Mesenchymal stem cell (in vitro differentiated cells and primary cell): ENCODE measurements at places on chromosomes 12 and 14.

DNA sequence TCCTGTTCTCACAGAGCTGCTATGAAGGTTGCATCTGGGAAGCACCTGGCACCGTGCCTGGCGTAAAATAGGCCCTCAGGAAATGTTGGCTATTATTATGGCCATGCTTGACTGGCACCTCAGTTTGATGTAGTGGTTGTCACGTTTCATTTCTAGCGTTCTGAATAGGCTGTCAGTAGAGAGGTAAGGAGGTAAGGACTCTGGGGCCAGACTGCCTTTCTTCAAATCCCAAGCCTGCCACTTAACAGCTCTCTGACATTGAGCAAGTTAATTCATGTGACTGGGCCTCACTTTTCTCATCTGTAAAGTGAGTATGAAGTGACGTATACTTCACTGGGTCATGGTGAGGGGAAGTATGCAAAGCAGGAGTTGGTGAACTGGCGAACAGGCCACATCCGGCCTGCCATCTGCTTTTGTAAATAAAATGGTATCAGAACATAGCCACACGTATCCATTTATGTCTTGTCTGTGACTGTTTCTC, 196.2 kb downstream of the CACNA1C start:
- DNase-seq: peak; percentile 78

DNA sequence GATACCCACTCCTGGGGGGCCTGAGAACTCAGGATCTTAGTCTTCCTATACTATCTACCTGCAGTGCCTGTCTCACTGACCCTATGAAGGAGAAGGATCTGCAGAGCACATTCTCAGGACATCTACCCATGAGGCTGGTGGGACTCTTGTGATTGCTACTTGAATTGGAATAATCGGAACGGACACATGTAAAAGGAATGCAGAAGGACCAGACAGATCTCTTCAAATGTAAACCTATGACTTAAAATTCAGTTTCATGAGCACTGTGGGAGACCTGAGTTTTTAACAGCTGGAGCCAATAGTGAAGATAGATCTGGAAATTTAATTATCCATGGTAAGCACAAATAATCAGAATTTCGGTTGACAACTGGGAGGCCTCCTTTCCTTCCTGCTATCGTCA, 35.2 kb upstream of the CPSF6 start:
- DNase-seq: no peak

DNA sequence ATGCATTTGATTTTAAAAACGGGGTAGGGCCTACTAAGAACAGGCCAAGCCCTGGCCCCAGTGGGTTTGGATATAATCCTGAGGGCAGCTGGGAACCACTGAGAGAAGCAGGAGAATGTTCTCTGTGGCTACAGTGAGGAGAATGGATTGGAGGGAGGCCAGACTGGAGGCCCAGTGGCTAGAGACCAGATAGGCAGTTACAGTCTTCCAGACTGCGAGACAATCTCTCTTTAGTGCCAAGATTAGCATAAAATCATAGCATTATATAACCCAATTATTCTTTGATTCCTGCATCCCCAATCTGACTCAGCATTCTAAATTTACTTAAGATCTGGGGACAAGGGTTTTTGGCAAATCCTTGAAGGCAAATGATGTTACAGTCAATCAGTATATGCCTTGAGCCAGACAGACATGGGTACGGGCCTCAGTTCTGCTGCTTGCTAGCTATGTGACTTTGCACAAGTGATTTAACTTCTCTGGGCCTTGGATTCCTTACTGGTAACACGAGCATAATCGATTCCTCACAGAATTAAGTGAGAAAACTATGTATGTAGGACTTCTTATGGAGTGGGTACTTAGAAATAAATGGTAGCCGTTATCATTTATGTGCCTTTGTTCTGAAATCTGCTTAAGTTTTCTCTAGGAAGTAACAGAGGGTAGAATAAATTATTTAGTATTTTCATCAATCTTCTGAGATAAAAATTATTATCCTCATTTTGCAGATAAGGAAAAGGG, 18.3 kb downstream of the NINJ2 start:
- no peak for DNase-seq

- peak; percentile 55 for DNase-seq
Observed at GRCh38 chr12:107329569-107330324, 236.4 kb upstream of the CRY1 start.

DNA sequence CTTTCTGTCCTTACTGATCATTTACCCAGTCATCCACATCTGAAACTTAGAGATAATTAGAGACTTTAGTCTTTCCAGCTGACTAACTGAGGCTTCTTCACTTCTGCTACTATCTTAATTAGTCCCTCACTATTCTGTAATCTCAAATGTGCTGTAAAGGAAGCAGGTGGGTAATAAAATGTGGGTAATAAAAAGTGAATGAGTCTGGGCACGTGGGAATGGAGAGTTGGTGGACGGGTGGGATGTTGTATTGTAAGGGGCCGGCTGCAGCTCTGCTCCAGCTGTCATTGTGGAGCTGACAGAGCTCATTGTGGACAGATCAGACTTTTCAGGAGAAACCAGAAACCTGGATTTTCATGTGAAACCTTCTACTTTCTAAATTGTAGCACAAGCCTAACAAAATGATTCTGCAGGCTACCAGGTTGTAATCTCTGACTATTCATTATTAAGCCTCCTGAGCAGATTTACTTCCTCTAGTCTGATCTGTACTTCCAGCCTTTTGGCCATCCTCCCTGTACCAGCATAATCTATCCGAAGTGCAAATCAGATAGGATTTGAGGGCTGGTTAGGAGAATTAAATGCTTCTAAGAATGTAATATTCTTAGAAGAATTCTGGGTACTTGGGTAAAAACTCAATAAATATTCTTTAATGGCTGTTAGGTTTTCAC, 42.0 kb upstream of the BMAL2 start:
- DNase-seq: no peak

DNA sequence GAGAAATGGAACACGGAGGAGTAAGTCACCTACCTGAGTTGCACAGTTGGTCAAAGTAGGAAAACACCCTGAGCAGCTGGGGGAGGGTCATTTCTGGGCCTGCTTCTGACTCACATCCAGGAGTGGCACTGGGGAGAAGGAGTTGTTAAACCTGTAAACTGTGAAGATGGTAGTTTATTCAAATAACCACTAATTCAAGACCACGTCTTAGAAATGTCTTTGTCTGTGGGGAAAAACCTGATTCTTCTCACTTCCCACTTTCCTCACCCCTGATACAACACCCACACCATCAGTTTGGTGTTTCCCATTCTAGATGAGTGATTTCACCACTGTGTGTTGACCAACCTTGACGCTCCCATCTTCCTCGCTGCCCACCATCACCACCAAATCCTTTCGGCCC, 207.1 kb downstream of the ANO4 start:
- DNase-seq: no peak

- no peak for DNase-seq
Observed at GRCh38 chr12:25455696-25456095, 97.4 kb downstream of the LMNTD1 start.

DNA sequence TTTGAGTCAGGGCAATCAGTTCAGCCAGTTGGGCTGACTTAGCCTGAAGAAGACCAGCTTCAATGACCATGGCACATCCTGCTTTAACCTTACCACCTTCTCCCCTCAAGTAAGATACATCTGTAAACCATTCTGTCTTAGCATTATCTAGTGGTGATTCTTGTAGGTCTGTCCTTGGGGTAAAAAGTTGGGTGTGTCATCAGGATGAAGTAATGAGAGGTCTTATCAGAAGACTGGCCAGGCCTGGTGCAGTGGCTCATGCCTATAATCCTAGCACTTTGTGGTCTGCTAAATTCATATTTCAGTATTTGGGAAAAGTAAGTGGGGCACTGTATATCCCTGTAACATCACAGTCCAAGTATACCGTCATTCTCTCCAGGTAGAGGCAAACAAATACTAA, 19.1 kb downstream of the SINHCAF start:
- DNase-seq: no peak

DNA sequence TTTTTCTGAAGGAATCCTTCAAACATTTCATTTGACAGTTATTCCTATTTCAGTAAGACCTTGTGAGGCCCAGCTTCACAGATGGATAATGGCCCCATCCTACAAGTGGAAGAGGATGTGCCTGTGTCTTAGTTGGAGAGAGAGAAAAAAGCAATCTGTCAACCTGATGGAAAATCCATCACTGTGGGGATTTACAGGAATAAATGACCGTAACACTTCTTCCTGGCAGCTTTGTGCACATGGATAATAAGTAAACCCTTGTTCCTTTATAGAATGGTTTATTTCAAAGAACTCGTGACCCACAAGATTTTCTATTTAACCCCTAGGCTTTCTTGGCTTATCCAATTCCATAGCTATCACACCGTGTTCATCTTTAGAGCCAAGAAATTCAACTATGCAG, 121.4 kb upstream of the PCED1B start:
- DNase-seq: no peak

GRCh38 chr14:95903165-95903564, 26.5 kb downstream of the TUNAR start:
- DNase-seq: no peak

- peak; percentile 91 for DNase-seq
Observed at GRCh38 chr12:51972849-51973273, 21.4 kb downstream of the ACVR1B start.

DNA sequence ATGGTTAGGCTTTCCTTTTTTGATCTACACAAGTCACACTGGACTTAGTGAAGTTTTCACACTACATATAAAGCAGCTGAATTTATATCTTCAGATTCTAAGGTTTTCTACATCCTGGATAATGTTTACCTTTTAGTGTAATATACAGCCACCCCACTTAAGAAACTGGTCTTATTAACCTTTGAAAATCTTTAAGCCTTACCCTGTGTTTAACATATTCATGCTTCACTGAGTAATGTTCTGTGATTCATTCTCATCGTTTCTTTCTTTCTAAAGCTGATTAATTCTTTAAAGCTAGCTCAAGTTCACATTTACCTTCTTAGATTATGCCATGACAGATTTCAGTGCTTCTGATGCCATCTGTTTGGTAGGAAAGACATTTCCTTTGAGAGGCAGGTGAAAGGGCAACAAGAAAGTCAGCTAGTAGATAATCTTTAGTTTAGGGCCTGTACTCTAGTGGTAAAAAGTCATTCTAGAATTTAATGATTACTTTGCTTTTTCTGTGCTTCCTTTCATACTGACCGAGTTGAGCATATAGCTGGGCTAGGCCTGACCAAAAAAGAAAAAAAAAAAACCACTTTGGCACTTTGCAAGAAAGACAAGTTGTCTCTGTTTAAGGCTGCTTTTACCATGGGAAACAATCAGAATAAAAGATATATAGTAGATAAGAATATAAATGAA, 690.9 kb upstream of the FBXO33 start:
- DNase-seq: peak; percentile 63

- DNase-seq: no peak
Observed at GRCh38 chr12:67152451-67152850, 116.7 kb upstream of the CAND1 start.

GRCh38 chr12:53890081-53890480, 48.5 kb upstream of the HOXC13 start:
- no peak for DNase-seq

DNA sequence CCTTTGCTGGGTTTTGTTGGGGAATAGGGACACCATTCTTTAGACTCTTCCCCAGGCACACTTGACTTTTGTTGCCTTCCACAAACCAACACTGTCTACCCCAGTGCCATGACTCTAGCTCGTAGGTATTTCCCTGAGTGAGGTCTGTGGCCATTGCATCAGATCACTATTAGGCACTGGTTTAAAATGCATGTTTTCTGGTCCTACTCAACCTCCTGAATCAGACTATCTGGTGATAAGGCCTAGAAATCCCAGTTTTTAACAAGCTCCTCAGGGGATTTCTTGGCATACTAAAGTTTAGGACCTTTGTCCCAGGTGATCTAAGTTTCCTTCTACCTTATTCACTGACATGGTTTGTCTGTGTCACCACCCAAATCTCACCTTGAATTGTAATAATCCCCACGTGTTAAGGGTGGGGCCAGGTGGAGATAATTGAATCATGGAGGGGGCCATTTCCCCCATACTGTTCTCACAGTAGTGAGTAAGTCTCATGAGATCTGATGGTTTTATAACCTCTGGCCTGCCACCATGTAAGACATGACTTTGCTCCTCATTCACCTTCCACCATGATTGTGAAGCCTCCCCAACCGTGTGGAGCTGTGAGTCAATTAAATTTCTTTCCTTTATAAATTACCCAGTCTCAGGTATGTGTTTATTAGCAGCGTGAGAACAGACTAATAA, 87.8 kb upstream of the PSMC1 start:
- DNase-seq: peak; percentile 7

- no peak for DNase-seq
Observed at GRCh38 chr12:69123919-69124638, 115.3 kb upstream of the CPSF6 start.

DNA sequence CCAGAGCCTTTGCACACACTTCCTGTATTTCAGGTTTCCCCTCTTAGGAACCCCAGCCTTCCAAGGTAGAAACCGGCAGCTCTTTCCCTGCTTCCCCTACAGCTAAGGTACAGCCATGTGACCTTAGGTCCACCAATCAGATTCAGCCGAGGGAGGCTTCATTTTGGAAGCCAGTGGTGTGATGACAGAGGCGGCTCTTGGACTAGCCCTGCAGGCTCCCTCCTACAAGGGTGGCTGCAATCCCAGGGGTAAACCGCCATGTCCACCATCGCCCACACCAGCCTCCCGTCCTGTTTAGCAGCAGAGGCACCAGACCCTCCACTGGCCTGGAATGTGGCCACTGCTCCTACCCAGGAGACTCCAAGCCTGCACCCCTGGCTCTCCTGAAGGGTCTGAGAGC, 65.6 kb downstream of the SERPINA3 start:
- DNase-seq: no peak

GRCh38 chr14:68749487-68750475, 43.1 kb downstream of the ZFP36L1 start:
- peak; percentile 76 for DNase-seq

GRCh38 chr14:94906991-94907587, 137.2 kb upstream of the GSC start:
- DNase-seq: no peak

GRCh38 chr14:89588840-89589296, 171.8 kb upstream of the FOXN3 start:
- DNase-seq: no peak

DNA sequence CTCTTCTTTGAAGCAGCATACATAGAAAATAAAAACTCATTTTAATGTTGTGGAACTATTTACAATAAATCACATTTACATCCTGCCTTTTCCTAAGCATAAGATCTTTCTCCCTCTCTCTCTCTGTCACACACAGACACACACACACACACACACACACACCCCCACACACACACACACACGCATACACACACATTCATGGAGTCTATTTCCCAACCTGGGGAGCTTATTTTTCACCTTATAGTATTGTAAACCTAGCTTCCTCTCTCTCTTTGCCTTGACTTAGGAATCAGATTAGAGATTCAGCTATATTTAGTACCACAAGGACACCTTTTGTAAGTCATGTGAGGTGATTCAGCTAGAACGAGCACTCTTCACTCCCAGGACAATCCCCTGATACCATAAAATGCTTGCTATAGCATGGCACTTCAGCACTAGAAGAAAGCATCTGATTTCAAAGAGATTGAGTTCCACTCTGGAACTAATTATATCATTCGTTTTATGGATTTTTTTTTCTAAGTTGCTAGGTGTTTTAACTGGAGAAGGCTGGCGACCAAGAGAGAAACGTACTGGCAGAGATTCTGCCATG, 23.6 kb downstream of the TMEM30B start:
- DNase-seq: no peak

GRCh38 chr12:115177899-115178298, 493.9 kb upstream of the TBX3 start:
- DNase-seq: no peak
